ENCODE measurements at places on chromosomes 5 and 9. TPM values are rescaled to one million over a fixed set of nuclear protein-coding genes. Genes with fewer than 3 reads are reported as not detected.

The SVEP1 gene
- 9.0 TPM for total RNA-seq

DNA sequence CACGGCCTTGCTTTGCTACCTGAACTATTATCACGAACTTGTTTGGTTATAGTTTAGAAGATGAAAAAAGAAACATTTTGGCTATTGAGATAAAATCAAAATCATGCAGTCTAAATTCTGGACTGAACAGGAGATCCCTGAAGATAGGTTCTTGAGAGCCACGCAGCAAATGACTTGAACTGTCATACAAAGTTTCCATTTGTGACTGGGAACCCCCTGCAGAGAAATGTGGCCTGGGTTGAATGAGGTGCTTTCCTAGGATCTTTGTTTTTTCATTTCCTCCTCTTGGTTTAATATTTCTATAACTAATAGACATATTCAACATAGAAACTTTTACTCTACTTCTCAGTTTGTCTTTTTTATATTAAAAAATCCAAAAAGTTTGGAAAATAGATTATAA is 184.7 kb upstream of the TRPM3 start:
- H3K4me1 ChIP-seq, result no peaks in the 10 kb centered on the region
- no peak overlapping the region for H3K4me3 ChIP-seq
- H3K36me3 ChIP-seq, result no peaks in the 10 kb centered on the region
- no peak overlapping the region for H3K27ac ChIP-seq
- DNase-seq, result no peak

The PRDM9 gene
- not detected for total RNA-seq

GRCh38 chr5:81429363-81429762 is 35.4 kb upstream of the ACOT12 start:
- peaks cover 5% of the 10 kb centered on the region for H3K4me1 ChIP-seq
- H3K36me3 ChIP-seq, result peaks cover 4% of the 10 kb centered on the region
- no peaks in the 10 kb centered on the region for H3K27me3 ChIP-seq
- H3K27ac ChIP-seq, result no peak overlapping the region

- no peak for DNase-seq
- H3K36me3 ChIP-seq, result no peaks in the 10 kb centered on the region
- H3K27ac ChIP-seq, result no peak overlapping the region
- no peaks in the 10 kb centered on the region for H3K4me1 ChIP-seq
- no peak overlapping the region for H3K4me3 ChIP-seq
Measured at GRCh38 chr9:114192539-114192938, 37.2 kb downstream of the COL27A1 start.

GRCh38 chr5:133994990-133995333 is 9.8 kb downstream of the VDAC1 start:
- peaks cover 98% of the 10 kb centered on the region for H3K4me1 ChIP-seq
- H3K36me3 ChIP-seq, result peaks cover 21% of the 10 kb centered on the region
- no peaks in the 10 kb centered on the region for H3K27me3 ChIP-seq
- H3K27ac ChIP-seq, result peak overlapping the region; percentile 76

DNA sequence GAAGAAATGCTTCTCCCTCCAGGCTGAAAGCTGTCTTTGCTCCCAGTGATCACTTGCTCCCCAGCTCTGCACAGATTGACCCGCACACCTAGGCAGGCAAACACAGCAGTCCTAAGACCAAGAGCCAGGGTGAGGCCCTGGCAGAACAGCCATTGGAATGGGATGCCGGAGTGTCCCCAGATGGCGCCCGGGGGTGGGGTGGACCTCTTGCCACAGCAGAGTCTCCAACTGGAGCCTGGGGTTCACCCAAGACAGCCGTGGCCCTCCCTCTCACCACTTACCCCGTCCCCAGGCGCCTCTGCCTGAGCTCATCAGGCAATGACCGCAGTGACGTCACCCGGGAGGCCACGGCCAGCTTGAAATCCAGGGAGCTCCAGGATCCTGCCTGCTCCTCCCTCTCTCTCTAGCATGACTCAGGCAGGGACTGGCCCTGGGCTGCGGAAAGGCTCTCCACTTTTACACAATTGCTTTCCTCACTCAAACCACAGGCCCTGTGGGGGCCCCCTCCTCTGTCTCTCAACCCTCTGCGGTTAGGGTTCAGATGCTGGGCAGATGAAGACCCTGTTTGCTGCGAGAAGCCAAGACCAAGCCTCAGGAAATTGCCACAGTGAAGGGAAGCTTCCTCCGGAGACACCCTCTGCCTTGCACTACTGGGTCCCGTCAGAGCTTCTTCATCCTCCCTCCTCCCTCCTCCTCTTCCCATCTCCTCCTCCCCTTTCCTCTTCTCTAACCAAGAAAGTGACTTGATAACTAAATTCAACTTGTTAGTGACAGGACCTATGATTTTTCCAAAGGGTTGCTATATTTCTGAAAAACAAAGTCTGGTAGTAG is 24.3 kb upstream of the PTGES start:
- peaks cover 9% of the 10 kb centered on the region for H3K4me1 ChIP-seq
- DNase-seq, result peak; percentile 92
- H3K4me3 ChIP-seq, result peak overlapping the region; percentile 32
- H3K27ac ChIP-seq, result peak overlapping the region; percentile 50
- H3K27me3 ChIP-seq, result no peaks in the 10 kb centered on the region

- no peaks in the 10 kb centered on the region for H3K27me3 ChIP-seq
- no peaks in the 10 kb centered on the region for H3K4me1 ChIP-seq
- H3K4me3 ChIP-seq, result no peak overlapping the region
- H3K36me3 ChIP-seq, result peaks cover 31% of the 10 kb centered on the region
- no peak overlapping the region for H3K27ac ChIP-seq
- DNase-seq, result no peak
Measured at GRCh38 chr9:112869041-112869529, 21.6 kb downstream of the SLC46A2 start.

DNA sequence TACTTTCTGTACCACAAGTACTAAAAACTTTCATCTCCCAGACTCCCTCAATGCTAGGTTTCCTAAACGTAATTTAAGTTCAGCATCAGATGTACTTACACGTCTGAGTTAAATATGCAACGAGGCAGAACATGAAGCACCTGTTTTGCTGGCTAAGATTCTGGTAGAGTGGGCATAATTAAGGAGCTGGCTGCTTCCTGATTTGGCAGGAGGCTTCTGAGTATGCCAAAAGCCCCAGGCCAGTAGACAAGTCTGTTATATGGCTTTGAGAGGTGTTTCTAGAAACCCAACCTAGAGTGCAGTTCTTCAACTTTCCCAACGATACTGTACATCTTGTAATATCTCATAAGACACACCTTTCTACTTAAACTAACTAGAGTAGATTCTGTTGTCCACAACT is 13.6 kb downstream of the TICAM2 start:
- no peaks in the 10 kb centered on the region for H3K36me3 ChIP-seq
- no peak for DNase-seq
- no peak overlapping the region for H3K27ac ChIP-seq
- H3K27me3 ChIP-seq, result no peaks in the 10 kb centered on the region
- H3K4me3 ChIP-seq, result no peak overlapping the region

The BTNL8 gene
- not detected for total RNA-seq

DNA sequence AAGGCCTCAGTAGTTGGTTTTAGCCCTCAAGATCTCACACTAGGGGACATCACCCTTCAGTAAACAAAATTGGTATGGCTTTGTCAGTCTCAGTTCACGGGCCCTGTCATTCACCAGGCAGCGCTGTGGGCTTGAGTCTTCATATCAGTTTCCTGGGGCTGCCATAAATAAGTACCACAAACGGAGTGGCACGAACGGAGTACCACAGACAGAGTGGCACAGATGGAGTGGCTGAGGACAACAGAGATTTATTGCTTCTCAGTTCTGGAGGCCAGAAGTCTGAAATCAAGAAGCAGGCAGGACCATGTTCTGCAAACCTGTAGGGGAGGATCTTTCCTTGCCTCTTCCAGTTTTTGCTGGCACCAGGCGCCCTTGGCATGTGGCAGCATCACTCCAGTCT is 37.5 kb downstream of the DYNC2I2 start:
- H3K27me3 ChIP-seq, result no peaks in the 10 kb centered on the region
- H3K4me1 ChIP-seq, result no peaks in the 10 kb centered on the region
- no peak overlapping the region for H3K27ac ChIP-seq
- no peak overlapping the region for H3K4me3 ChIP-seq
- peaks cover 87% of the 10 kb centered on the region for H3K36me3 ChIP-seq

DNA sequence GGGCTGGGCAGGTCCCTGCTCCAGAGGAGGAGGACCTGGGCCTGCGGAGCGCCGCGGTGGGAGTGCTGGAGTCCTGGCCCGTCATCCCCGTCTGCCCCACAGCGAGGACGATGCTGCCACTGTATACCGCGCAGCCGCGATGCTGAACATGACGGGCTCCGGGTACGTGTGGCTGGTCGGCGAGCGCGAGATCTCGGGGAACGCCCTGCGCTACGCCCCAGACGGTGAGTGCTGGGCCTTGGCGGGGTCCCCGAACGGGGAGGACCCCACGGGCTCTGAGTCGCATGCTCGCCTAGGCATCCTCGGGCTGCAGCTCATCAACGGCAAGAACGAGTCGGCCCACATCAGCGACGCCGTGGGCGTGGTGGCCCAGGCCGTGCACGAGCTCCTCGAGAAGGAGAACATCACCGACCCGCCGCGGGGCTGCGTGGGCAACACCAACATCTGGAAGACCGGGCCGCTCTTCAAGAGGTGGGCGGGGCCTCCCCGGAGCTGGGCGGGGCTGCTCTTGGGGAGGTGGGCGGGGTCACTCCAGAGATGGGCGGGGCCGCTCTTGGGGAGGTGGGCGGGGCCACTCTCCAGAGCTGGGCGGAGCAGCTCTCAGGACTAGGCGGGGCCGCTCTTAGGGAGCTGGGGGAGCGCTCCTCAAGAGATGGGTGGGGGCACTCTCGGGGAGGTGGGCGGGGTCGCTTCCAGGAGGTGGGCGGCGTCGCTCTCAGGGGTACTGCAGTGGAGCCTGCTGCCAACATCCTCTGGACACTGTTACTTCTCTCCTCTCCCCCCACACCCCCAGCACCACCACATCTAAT is 13.1 kb downstream of the LRRC26 start:
- H3K36me3 ChIP-seq, result no peaks in the 10 kb centered on the region
- peaks cover 7% of the 10 kb centered on the region for H3K4me1 ChIP-seq
- peak overlapping the region; percentile 19 for H3K4me3 ChIP-seq
- H3K27me3 ChIP-seq, result peaks cover 49% of the 10 kb centered on the region
- no peak for DNase-seq
- no peak overlapping the region for H3K27ac ChIP-seq

The SLF1 gene
- total RNA-seq, result 7.4 TPM

The SCGB3A1 gene
- not detected for total RNA-seq

The ADAMTS19 gene
- 0.43 TPM for total RNA-seq

DNA sequence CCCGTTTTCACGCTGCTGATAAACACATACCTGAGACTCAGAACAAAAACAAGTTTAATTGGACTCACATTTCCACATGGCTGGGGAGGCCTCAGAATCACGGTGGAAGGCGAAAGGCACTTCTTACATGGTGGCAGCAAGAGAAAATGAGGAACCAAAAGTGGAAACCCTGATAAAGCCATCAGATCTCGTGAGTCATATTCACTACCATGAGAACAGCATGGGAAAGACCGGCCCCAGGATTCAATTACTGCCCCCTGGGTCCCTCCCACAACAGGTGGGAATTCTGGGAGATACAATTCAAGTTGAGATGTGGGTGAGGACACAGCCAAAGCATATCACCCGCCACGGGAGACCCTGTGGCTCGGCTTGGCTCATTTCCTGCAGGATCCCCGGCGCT is 20.2 kb downstream of the EXD3 start:
- no peak overlapping the region for H3K27ac ChIP-seq
- no peaks in the 10 kb centered on the region for H3K27me3 ChIP-seq
- DNase-seq, result no peak
- H3K36me3 ChIP-seq, result no peaks in the 10 kb centered on the region
- no peak overlapping the region for H3K4me3 ChIP-seq
- H3K4me1 ChIP-seq, result peaks cover 15% of the 10 kb centered on the region

DNA sequence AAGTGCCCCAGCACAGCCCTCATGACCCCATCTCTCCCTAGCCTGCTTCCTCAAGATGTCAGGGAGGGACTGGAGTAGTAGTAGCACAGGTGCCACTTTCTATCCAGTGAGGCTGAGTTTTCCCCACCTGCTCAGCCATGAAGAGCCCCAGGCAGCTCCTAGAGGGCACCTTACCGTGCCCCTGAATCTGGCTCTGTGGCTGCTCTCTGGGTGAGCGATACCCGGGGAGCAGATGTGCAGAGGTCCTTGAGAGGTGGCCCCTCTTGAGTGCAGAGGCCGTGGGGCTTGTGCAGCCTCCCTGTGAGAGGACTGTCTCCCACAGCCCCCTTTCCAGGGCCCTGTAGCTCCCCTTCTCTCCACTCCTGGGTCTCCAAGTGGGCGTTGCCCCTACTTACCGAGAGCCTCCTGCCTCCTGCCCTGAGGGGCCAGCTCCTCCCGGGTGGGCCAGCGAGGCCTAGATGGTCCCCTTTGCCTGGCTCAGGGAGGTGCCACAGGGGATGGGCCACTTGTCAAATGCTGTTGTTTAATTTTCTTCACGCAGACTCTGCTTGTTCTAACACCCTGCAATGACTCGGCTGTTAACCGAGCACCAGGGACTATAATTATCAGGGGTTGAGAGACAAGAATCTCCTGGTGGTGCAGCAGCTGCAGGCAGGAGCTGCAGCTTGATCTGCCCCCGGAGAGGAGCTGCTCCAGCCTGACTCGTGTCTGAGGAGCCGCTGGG is 29.6 kb upstream of the PITX1 start:
- H3K27me3 ChIP-seq, result no peaks in the 10 kb centered on the region
- H3K27ac ChIP-seq, result no peak overlapping the region
- no peak for DNase-seq
- no peaks in the 10 kb centered on the region for H3K4me1 ChIP-seq
- no peak overlapping the region for H3K4me3 ChIP-seq

GRCh38 chr9:22169727-22170503 is 160.8 kb upstream of the CDKN2B start:
- H3K4me1 ChIP-seq, result no peaks in the 10 kb centered on the region
- no peaks in the 10 kb centered on the region for H3K36me3 ChIP-seq
- H3K27me3 ChIP-seq, result no peaks in the 10 kb centered on the region
- no peak overlapping the region for H3K4me3 ChIP-seq

The RLN2 gene
- total RNA-seq, result not detected

DNA sequence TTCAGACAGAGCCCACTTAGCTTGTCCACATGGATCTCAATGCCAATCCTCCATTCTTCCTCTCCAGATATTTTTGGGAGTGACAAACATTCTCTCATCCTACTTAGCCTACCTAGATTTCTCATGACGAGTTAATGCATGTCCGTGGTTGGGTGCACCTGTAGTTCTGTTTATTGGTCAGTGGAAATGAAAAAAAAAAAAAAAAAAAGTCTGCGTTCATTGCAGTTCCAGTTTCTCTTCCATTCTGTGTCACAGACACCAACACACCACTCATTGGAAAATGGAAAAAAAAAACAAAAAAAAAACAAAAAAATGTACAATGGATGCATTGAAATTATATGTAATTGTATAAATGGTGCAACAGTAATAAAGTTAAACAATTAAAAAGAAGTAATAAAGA is 59.0 kb downstream of the BASP1 start:
- no peak overlapping the region for H3K4me3 ChIP-seq
- H3K27me3 ChIP-seq, result no peaks in the 10 kb centered on the region
- no peak for DNase-seq
- H3K27ac ChIP-seq, result no peak overlapping the region

The PCDHGB5 gene
- 5.9 TPM for total RNA-seq

- peak; percentile 6 for DNase-seq
- no peak overlapping the region for H3K27ac ChIP-seq
- H3K4me1 ChIP-seq, result no peaks in the 10 kb centered on the region
- H3K4me3 ChIP-seq, result no peak overlapping the region
- H3K27me3 ChIP-seq, result no peaks in the 10 kb centered on the region
Measured at GRCh38 chr5:89120719-89121118, 237.7 kb upstream of the MEF2C start.

The SLC12A7 gene
- total RNA-seq, result 128 TPM

All from heart left ventricle (tissue), 16 donors.